Central memory CD8-positive, alpha-beta T cell (primary cell): ENCODE measurements at places on chromosomes 2 and 18.

- peaks cover 38% of the 10 kb centered on the region for H3K27me3 ChIP-seq
- peak within 1 kb of the TSS; percentile 85 for H3K4me3 ChIP-seq
- peaks cover 18% of the 10 kb centered on the region for H3K4me1 ChIP-seq
- DNase-seq, result no peak
- peaks cover 7% of the 10 kb centered on the region for H3K36me3 ChIP-seq
- H3K27ac ChIP-seq, result peak within 1 kb of the TSS; percentile 32
These were observed at the start of gene BAZ2B for GRCh38 chr2:159616286-159616701. Gene BAZ2B (minus strand): TSS chr2:159616548. CDS start chr2:159478719, 137,829 bp downstream.

DNA sequence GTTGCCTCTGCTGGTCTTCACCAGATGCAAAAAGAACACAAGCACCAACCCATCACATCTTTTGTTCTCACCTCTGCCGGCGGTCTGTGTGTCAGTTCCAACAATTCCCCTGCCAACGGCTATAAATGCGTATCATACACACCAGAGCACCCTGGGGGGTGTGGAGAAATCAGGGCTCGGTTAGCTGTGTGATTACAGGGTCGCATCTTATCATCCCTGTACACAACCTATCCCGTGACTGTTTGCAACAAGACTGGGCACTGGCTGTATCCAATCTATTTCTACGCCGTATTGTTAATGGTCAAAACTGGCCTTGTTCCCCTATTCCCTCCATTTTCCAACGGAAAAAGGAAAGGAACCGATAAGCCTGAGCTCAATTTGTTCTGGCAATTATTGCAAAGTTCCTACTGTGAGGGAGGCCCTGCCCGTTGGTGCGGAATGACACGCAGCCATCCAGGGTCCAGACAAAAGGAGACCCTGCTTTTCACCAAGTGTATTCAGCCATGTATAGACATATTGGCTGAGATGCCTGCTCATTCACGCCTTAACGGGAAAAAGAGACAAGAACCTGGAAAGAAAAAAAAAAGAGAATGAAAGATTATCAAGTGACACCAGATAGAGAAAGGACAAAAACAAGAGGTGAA is 136.9 kb downstream of the CDH20 start:
- H3K4me1 ChIP-seq, result no peaks in the 10 kb centered on the region
- no peaks in the 10 kb centered on the region for H3K36me3 ChIP-seq
- no peaks in the 10 kb centered on the region for H3K27me3 ChIP-seq
- no peak overlapping the region for H3K4me3 ChIP-seq

DNA sequence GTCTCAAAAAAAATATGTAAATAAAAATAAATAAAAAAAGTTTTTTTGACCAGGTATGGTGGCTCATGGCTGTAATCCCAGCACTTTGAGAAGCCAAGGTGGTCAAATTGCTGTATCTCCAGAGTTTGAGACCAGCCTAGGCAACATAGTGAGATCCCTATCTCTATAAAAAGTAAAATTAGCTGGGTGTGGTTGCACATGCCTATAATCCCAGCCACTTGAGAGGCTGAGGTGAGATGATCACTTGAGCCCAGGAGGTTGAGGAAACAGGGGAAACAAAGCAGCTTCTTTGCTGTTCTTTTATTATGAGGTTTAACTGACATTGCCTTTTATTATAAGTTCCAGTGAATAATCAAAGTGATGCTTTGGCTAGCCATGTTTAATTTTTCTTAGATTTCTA is 25.0 kb downstream of the ACTR2 start:
- H3K36me3 ChIP-seq, result peaks cover 77% of the 10 kb centered on the region
- H3K4me3 ChIP-seq, result no peak overlapping the region
- H3K27me3 ChIP-seq, result no peaks in the 10 kb centered on the region
- no peak overlapping the region for H3K27ac ChIP-seq
- peaks cover 29% of the 10 kb centered on the region for H3K4me1 ChIP-seq

GRCh38 chr2:105297216-105297615 is 32.3 kb downstream of the TGFBRAP1 start:
- peaks cover 51% of the 10 kb centered on the region for H3K36me3 ChIP-seq
- no peaks in the 10 kb centered on the region for H3K27me3 ChIP-seq
- H3K4me3 ChIP-seq, result no peak overlapping the region
- no peak for DNase-seq

DNA sequence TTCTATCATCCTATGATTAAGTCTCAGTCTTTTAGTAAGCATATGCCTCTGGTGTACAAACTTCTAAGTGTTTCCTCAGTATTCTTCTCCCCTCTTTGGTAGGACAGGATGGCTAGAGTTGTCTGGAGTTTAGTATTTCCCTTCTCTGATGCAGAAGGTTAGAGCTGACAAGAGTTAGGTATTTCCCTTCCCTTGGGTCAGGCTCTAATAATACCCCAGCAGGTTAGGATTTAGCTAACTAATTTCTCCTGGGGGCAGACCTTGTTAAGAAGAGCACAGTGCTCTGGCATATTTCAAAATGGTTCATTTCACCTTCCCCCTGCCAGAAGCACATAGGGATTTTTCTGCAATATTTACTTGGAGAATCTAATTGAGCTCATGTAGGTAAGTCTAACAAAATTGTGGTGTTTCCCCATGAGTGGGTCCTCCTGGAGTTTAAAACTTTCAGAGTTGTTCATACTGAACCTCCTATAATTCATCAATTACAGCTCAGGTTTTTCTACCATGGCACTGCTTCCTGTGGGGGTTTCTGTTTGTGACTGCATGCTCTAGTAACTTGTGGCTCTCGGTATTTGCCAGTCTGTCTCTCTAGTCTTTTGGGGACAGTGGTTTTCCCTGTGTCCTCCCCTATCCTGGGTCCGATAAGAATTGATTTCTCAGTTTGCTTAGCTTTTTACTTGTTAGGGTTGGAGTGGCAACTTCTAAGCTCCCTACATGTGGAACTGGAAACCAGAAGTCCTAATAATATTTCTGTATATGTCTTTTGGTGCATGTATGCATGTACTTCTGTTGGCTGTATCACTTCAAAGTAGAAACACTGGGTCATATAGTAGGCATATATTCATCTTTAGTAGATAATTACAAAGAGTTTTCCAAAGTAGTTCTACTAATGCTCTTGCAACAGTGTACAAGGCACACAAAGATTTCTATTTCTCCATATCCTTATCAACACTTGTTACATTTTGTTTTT is 77.7 kb downstream of the GDF7 start:
- H3K27ac ChIP-seq, result no peak overlapping the region
- no peaks in the 10 kb centered on the region for H3K36me3 ChIP-seq
- no peaks in the 10 kb centered on the region for H3K27me3 ChIP-seq
- no peak overlapping the region for H3K4me3 ChIP-seq
- no peak for DNase-seq

- no peaks in the 10 kb centered on the region for H3K27me3 ChIP-seq
- no peaks in the 10 kb centered on the region for H3K4me1 ChIP-seq
- H3K27ac ChIP-seq, result no peak overlapping the region
- H3K36me3 ChIP-seq, result no peaks in the 10 kb centered on the region
These were observed 727.6 kb upstream of the SOX11 start for GRCh38 chr2:4964579-4964978.

- no peak for DNase-seq
- H3K4me3 ChIP-seq, result no peak overlapping the region
- H3K36me3 ChIP-seq, result peaks cover 18% of the 10 kb centered on the region
- H3K27ac ChIP-seq, result no peak overlapping the region
- H3K4me1 ChIP-seq, result peaks cover 6% of the 10 kb centered on the region
These were observed 37.6 kb downstream of the CHMP3 start for GRCh38 chr2:86525421-86526340.

- no peak overlapping the region for H3K27ac ChIP-seq
- H3K27me3 ChIP-seq, result no peaks in the 10 kb centered on the region
- H3K4me3 ChIP-seq, result no peak overlapping the region
- H3K36me3 ChIP-seq, result no peaks in the 10 kb centered on the region
- no peak for DNase-seq
These were observed 11.0 kb downstream of the RAB11FIP5 start for GRCh38 chr2:73101626-73102256.

DNA sequence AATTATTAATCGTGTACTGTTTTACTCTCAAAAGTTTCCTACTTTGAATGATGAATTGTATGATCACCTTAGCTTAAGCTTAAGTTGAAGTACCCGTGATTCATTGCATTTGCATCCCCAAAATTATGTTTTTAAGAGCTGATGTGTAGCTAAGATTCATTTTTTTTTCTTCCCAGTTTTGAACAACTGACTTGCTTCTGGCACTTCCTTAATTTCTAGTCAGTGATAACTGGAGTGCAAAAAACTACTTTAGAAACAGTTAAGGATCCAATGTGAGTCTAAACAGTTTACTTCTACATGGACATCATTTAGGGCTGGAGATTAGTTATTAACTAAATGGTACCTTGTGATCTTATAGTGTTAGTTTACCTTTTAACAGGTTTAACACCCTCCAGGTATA is 124.0 kb upstream of the CAVIN2 start:
- peaks cover 33% of the 10 kb centered on the region for H3K27me3 ChIP-seq
- no peak for DNase-seq
- H3K4me3 ChIP-seq, result no peak overlapping the region
- no peak overlapping the region for H3K27ac ChIP-seq
- peaks cover 3% of the 10 kb centered on the region for H3K36me3 ChIP-seq

DNA sequence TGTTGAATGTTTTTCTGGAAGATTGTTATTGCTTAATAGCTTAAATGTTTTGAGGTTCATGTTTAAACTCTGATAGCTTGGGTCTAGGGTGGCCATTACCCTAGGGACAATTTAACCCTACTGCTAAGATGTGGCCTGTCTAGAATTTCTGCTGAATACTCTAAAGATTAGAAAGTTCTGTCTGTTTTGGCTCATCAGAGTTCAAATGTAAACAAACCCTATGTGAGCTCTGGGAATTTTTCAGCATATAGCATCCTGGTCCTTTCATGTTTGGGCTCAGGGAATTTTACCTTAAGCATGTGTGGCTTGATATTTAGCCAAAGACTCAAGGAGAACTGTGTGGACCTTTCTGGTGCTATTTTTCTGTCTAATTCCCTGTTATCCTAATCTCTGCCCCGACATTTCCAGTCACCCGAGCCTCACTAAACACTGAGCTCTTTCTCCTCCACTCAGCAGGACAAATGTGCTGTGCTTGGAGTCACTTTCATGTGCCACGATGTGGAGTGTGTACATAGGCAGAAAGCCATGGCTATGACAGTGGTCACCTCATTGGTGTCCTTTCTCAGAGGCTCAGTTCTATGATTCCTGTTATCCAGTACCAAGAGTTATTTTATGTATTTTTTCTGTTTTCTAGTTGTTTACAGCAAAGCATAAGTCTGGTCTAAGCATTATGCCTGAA is 492.5 kb upstream of the SPHKAP start:
- H3K4me1 ChIP-seq, result no peaks in the 10 kb centered on the region
- H3K27me3 ChIP-seq, result no peaks in the 10 kb centered on the region
- H3K4me3 ChIP-seq, result no peak overlapping the region
- H3K36me3 ChIP-seq, result no peaks in the 10 kb centered on the region

DNA sequence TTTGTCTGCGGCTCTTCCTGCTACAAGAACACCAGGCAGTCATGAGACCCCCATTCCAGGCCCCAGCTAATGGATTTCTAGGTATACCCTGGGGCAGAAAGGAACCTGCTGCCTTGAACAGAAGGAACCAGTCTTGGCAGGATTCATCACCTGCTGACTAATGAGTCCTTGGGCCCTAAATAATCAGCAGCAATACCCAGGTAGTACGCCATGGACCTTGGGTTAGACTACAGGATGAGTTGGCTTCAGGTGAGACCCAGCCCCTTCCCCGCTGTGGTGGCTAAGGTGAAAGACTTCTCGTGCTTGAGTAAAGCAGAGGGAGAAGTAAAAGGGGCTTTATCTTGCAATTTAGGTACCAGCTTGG is 105.0 kb downstream of the SPIRE1 start:
- H3K27me3 ChIP-seq, result peaks cover 29% of the 10 kb centered on the region
- no peaks in the 10 kb centered on the region for H3K36me3 ChIP-seq
- no peak overlapping the region for H3K4me3 ChIP-seq
- H3K4me1 ChIP-seq, result no peaks in the 10 kb centered on the region

GRCh38 chr2:131046918-131047652 is 46.2 kb downstream of the FAM168B start:
- H3K36me3 ChIP-seq, result peaks cover 39% of the 10 kb centered on the region
- DNase-seq, result no peak

- no peak for DNase-seq
- no peaks in the 10 kb centered on the region for H3K27me3 ChIP-seq
- peaks cover 95% of the 10 kb centered on the region for H3K4me1 ChIP-seq
These were observed 111.6 kb downstream of the SMAD7 start for GRCh38 chr18:48838921-48839818.

DNA sequence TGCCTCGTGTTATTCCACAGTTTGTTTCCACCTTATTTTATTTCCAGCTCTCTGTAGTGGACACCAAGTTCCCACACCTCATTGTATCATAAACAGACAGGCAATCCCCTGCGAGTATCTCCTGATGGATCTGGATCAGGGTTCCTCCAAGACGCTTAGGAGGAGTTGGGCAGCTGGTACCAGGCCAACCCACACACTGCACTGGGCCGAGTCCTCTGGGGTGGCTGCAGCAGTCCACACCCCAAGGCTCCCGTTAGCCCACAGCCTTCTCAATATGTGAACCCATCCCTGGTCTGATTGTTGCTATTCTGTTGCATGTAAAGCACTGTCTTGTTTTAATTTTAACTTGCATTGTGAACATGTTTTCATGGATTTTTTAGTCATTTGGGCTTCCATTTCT is 178.8 kb upstream of the RAB6C start:
- H3K27ac ChIP-seq, result no peak overlapping the region
- H3K27me3 ChIP-seq, result peaks cover 40% of the 10 kb centered on the region
- no peaks in the 10 kb centered on the region for H3K36me3 ChIP-seq
- H3K4me1 ChIP-seq, result no peaks in the 10 kb centered on the region

- H3K27me3 ChIP-seq, result peaks cover 36% of the 10 kb centered on the region
- H3K4me1 ChIP-seq, result no peaks in the 10 kb centered on the region
- no peak for DNase-seq
- H3K4me3 ChIP-seq, result no peak overlapping the region
These were observed 29.7 kb upstream of the ALLC start for GRCh38 chr2:3628241-3628679.

- H3K36me3 ChIP-seq, result no peaks in the 10 kb centered on the region
- no peak overlapping the region for H3K4me3 ChIP-seq
- no peaks in the 10 kb centered on the region for H3K4me1 ChIP-seq
These were observed 1136.9 kb upstream of the TMEFF2 start for GRCh38 chr2:193331676-193332075.

DNA sequence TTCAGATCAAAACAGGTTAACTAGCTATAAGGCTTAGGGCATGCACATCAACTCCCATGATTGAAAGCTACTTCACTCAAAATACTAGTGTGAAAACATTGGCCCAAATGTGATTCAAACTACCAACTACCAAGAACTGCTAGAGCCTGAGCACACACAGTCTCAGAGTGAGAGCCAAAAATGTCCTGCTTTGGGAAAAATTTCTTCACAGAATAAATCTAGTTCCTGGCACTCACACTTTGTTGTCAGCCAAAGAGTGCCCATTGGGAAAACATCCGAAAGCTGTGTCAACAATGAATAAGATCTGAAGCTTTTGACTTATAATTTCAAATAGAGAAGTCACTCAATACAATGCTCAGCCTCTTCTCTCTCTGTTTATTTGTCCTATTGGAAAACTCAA is 182.7 kb downstream of the LRATD1 start:
- H3K27ac ChIP-seq, result no peak overlapping the region
- no peaks in the 10 kb centered on the region for H3K36me3 ChIP-seq
- no peak overlapping the region for H3K4me3 ChIP-seq
- no peaks in the 10 kb centered on the region for H3K27me3 ChIP-seq
- no peaks in the 10 kb centered on the region for H3K4me1 ChIP-seq
